ENCODE measurements at places on chromosomes 12 and 14. TPM values are rescaled to one million over a fixed set of nuclear protein-coding genes. Genes with fewer than 3 reads are reported as not detected.

DNA sequence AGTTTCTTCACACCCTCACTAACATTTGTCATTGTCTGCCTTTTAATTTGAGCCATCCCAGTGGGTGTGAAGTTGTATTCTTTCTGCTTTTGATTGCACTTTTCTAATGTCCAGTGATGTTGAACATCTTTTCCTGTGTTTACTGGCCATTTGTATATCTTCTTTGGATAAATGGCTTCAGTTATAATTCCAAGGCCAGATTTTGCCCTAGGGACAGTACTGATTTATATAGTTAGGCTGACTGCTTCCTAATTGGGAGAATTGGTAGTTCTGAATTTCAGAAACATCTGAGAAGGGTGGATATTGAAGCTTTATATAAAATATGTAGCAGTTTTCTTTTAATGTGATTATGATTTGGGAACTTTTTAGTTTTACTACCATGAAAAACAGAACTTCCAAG lies 97.4 kb downstream of the BORCS5 start:
- H3K27me3 ChIP-seq: no peaks in the 10 kb centered on the region
- H3K4me1 ChIP-seq: no peaks in the 10 kb centered on the region
- no peak overlapping the region for H3K4me3 ChIP-seq

DNA sequence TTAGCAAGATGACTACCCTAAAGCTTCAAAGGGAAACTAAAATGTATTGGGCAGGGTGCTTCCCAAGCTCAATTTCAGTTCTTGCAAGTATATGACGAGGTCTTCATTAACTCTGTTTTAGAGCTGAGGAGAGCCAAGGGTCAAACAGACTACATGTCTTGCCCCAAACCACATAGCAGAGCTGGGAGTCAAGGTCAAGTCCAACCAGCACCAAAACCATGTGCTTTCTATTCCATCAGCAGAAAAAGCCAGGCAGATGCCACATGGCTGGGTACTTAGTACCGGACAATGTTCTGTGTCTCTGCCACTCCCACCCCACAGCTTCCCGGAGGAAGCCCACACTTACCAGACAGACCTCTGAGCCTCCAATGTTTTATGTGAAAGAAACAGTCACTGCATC lies 17.6 kb downstream of the NID2 start:
- H3K4me3 ChIP-seq: no peak overlapping the region
- H3K27ac ChIP-seq: no peak overlapping the region
- peaks cover 4% of the 10 kb centered on the region for H3K4me1 ChIP-seq
- DNase-seq: no peak

DNA sequence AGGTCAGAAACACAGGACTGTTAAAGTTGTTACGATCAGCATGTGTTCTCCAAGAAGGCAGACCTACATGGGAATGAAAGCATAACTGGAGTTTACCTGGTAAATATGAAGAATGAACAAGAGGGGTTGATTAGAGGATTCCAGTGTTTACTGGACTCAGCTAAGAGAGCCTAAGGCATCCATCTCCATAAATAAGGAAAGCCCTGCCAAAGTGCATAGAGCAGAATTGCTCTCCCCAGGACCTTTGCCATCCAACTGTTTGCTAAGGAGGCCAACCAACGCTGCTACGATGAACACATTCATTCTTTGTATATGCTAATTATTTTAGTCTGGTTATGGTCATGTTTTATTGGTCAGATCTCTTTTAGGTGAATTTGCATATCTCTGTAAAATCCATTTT lies 17.1 kb upstream of the PAWR start:
- H3K27me3 ChIP-seq: peaks cover 13% of the 10 kb centered on the region
- DNase-seq: no peak
- H3K36me3 ChIP-seq: no peaks in the 10 kb centered on the region
- H3K4me1 ChIP-seq: no peaks in the 10 kb centered on the region

- peaks cover 6% of the 10 kb centered on the region for H3K27me3 ChIP-seq
- H3K27ac ChIP-seq: no peak overlapping the region
- H3K4me3 ChIP-seq: no peak overlapping the region
- H3K36me3 ChIP-seq: no peaks in the 10 kb centered on the region
Observed at GRCh38 chr12:104243971-104244370, 28.4 kb downstream of the TXNRD1 start.

The SSTR1 gene
- polyA plus RNA-seq: not detected

The KRT78 gene
- not detected for polyA plus RNA-seq

The SIX6 gene
- not detected for polyA plus RNA-seq
